Stimulated activated CD8-positive, alpha-beta memory T cell treated with anti-CD3 and anti-CD28 coated beads, Interleukin-4, amount 100 ng/mL, for 48 hours (primary cell): ENCODE measurements at places on chromosomes 3 and 15.

- DNase-seq, result no peak
Observed at GRCh38 chr3:16477056-16477455, 36.4 kb downstream of the RFTN1 start.

- no peak for DNase-seq
Observed at GRCh38 chr3:178628037-178628436, 91.8 kb downstream of the KCNMB2 start.

DNA sequence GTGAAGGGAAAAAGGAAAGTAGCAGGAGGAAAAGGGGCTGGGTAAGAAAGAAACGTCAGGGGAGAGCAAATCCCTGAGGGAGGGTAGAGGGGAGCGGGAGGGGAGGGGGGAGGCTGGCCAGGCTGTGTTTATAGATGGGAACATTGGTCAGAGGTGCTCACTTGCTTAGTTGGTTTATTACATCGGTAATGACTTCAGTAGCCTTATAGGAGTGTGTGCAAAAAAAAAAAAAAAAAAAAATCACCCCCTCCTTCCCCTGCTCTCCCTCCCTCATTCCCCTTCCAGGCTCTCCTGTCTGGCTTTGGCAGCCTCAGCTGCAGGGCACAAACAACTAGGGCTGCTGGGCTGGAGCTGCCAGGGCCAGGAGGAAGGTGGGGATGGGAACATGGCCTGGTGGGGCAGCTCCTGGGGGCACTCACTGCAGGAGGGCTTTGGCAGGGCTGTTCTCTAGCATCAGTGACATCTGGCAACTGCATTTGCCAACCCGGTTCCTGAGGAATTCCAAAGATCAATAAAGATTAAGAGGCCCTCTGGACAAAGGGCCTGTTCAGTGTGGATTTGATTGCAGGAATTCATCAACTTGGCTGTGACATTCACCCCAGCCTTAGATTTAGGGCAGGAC is 334.5 kb upstream of the FRG2C start:
- DNase-seq, result no peak

DNA sequence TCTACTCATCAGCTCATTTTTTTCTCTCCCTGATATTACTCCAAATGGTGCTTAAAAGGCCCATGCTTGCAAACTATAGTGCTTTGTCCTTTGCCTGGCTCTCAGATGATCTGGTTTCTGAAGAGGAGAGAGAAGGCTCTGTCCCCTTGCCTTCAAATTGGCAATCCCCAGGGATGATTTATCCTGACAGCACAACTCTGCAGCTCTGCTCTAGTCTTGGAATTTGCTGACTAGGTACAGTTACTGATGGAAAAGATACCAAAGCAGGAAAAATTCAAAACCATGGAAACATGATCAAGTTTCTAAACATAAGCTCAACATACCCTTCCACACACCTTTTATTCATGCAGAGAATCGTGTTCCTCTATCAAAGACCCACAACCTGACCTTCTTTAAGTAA is 106.7 kb upstream of the CADPS start:
- no peak for DNase-seq

- no peak for DNase-seq
Observed at GRCh38 chr15:85499371-85499887, 119.0 kb downstream of the AKAP13 start.

DNA sequence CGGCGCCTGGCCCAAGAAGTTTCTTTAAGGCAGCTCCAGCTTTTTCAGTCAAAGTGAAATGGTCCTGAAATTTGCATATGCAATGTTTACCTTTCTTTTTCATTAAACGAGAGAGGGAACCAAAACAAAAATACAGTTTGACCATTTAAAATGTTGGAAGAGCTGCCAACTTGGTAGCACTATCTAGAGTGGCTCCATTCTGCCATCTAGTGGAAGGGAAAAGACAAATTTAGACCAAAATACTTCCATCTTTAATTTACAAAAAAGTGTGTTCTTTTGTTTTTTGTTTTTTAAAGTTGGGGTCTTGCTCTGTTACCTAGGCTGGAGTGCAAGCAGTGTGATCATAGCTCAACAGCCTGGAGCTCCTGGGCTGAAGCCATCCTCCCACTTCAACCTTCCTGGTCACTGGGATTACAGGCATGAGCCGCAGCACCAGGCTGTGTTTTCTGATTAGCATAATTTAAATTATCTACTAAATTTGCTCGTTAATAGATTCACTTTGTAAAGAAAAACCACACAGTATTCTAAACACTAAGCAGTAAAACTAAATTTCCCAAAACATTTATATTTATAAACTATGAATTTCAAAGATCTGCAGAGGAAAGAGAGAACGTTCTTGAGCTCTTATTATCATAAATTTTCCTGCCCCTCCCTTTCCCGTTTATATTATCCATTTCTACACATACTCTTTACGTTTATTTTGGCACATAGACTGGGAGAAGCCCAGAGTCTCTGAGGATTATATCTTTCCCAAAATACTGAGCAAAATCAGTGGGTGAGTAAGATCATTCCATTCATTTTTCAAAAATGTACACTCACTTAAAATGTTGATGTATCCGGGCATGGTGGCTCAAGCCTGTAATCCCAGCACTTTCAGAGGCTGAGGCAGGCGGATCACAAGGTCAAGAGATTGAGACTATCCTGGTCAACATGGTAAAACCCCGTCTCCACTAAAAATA is 15.4 kb upstream of the RFC4 start:
- DNase-seq, result no peak

- no peak for DNase-seq
Observed at GRCh38 chr3:90035643-90036042, 928.2 kb downstream of the EPHA3 start.
